Lung microvascular endothelial cell (primary cell): ENCODE measurements at places on chromosomes 2 and 18.
A peak's percentile ranks its signal among the peaks of the same experiment; 100 is the strongest.

GRCh38 chr18:36139245-36139644 is 9.5 kb downstream of the ELP2 start:
- DNase-seq, result no peak

DNA sequence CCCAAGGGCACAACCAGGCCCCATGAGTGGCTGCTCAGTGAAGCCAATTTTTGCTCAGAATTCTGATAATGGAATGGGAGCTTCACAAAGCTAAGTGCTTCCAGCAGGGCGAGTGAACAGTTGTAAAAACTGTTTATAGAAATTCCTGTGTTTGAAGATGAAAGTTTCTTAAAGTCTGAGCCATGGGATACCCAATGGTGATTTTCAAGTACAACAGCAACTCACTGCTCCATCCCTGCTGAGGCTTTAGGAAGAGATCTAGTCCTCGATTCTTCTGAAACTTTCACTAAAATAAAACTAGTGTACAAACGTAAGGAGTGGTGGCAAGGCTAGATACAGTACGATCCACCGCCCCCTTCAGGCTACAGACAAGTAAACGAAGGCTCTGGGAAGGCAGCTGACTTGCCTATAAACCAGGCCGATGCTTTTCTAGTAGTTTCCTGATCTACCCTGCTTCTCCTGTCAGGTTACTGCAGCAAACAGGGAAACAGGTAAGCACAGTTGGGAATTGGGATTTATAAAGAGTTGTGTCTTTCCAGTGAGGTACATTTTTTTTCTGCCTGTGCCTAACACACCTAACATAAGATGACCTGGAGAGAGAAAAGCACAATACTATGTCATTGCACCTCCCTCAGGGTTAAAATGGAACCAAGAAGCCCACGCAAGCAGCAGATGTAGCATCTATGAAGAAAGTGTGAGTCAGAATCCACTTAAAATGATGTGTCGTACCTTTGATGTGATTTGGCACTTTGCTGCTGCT is 108.7 kb downstream of the UXS1 start:
- peak; percentile 73 for DNase-seq

DNA sequence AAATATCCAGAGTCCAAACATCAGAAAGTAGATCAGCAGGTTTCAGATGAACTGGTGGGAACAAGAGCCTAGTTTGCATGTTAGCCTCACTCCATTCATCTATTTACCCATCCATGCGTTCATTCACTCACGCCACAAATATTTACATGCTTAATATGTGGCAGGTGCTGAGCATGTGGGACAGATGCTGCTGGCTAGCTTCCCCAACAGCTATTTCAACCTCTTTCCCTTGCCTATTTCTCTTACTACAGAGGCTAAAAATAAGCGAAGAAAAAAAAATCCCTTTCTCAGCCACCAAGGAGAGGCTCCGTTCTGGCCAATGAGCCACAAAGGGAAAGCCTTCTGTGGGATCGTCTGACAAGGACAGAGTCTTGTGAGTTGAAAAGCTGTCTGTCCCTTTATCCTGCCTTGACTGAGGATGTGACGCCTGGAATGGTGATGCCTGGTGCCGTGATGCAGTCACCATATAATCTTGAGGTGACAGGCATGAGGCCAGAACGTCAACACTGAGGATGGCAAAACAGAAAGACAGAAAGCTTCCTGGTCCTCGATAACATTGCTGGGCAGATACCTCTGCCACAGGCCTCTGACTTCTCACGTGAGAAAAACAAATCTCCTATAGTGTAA is 78.2 kb downstream of the KCTD1 start:
- no peak for DNase-seq

GRCh38 chr2:41900101-41900577 is 147.7 kb upstream of the PKDCC start:
- DNase-seq, result no peak

DNA sequence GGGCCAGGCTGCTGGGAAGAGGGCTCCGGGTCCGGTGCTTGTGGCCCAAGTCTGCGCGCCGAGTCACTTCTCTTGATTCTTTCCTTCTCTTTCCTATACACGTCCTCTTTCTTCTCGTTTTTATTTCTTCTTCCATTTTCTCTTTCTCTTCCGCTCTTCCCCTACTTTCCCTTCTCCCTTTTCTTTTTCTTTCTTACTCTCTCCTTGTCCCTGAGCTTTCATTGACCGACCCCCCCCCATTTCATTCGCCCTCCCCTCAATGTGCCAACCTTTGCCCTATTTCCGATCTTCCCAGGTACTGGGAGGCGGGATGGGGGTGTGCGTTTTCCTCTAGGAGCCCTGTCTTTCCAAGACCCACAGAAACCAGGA is 1.8 kb downstream of the ONECUT2 start:
- DNase-seq, result no peak

- DNase-seq, result peak; percentile 33
Measured at GRCh38 chr2:37856101-37856751, 68.9 kb upstream of the RMDN2 start.

GRCh38 chr2:97983698-97984097 is 12.1 kb downstream of the TMEM131 start:
- no peak for DNase-seq

- peak; percentile 47 for DNase-seq
Measured at GRCh38 chr2:36696533-36696932, at the start of gene VIT. VIT (plus strand) TSS chr2:36696707; CDS start chr2:36716371, 19,664 bp downstream.

- DNase-seq, result no peak
Measured at GRCh38 chr2:237749002-237749401, 49.6 kb upstream of the RBM44 start.
